Omental fat pad (tissue), 4 donors: ENCODE measurements at places on chromosomes 4 and X.

- DNase-seq = no peak
Measured at GRCh38 chrX:115948018-115948923, 222.3 kb upstream of the AGTR2 start.

DNA sequence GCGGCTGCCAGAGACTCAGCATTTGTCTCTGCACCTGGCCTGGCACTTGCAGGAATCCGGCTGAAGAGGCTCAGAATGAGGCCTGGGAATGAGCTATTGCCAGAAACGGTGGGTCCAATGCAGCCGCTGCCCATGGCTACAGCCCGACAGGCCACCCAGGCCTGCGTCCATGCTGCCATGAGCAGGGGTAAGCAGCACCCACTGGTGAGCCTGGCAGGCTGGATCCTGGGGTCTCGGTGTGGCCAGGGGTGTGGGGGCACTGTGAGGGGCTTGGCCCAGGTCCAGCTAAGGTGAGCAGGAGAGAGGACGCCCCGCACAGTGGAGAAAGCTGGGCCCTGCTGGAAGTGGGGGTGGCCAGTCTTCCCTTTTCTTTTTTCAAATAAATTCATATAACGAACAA lies 60.3 kb upstream of the MXD4 start:
- DNase-seq = no peak

- no peak for DNase-seq
Measured at GRCh38 chr4:173503330-173504180, 26.5 kb downstream of the HAND2 start.

DNA sequence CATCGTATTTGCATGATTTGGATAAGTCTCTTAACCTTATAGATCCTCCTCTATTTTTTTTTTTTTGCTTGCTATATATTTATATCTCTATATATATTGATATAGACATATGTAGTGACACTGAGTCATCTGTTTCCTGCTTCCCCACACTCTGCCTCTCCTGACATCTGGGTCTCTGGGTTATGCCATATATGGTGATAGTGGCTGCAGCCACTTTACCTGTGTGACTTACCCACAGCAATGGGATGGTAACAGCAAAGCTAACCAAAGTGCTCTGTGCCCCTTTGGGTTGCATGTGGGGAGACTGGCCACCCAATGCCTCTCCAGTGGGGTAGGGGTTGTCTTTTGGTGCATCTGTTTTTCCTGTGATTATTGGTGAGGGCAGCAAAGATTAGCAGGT lies 14.5 kb downstream of the CMC4 start:
- DNase-seq = no peak

- no peak for DNase-seq
Measured at GRCh38 chr4:148025981-148026380, 294.1 kb downstream of the ARHGAP10 start.

GRCh38 chrX:153732401-153732800 lies 7.7 kb downstream of the ABCD1 start:
- DNase-seq = no peak

DNA sequence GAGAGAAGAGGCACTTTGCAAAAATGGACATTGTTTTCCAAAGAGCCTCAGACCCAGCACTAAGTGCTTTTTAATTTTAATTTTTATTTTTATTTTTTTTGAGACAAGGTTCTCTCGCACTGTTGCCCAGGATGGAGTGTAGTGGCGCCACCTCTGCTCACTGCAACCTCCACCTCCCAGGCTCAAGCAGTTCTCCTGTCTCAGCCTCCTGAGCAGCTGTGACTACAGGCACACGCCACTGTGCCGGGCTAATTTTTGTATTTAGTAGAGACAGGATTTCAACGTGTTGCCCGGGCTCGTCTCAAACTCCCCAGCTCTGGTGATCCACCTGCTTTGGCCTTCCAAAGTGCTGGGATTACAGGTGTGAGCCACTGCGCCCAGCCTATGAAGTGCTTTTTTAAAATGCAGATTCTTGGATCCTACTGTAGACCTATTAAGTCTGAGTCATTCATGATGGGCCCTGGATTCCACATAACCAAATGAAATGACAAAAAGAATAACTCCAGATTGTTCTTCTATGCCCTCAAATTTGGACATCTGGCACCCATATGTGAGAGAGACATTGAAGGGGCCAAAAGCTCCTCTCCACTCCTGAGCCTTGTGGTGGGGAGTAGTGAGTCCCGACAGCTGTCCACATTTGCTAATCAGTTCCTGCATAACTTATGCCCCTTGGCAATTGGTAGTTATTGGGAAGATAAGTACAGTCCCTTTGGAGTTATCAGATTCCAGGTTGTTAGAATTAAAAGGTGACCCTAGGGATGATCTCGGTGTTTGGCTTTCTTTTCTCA lies 3.6 kb downstream of the NOCT start:
- no peak for DNase-seq

- no peak for DNase-seq
Measured at GRCh38 chrX:95248386-95248785, 1436.3 kb upstream of the DIAPH2 start.

- no peak for DNase-seq
Measured at GRCh38 chr4:8330821-8331574, 61.4 kb downstream of the HTRA3 start.

DNA sequence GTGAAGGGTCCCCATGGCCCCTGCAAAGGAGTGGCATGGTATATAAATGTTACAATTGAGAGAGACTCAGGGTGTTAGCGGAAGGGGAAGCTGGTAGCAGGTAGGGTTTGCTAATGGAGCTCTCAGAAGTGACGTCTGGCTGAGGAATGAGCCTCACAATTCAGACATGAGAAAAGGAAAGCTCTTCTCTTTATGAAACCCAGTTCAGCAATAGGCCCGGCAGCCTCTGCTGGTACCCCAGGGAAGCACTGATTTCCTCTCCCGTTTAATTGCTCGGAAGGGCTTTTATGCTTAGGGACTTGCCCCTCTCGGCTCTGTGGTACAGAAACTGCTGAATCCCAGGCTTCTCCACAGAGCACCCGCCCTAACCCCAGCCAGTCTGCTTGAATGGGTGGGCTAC lies 19.4 kb upstream of the AFAP1 start:
- DNase-seq = no peak
